Osteocyte (in vitro differentiated cells): ENCODE measurements at places on chromosomes 5 and 9. TPM values are rescaled to one million over a fixed set of nuclear protein-coding genes. Genes with fewer than 3 reads are reported as not detected.

- H3K4me1 ChIP-seq: no peaks in the 10 kb centered on the region
- no peak overlapping the region for H3K27ac ChIP-seq
- no peak for DNase-seq
- H3K36me3 ChIP-seq: no peaks in the 10 kb centered on the region
Observed at GRCh38 chr9:6219981-6220380, 4.4 kb downstream of the IL33 start.

- no peak for DNase-seq
- H3K27ac ChIP-seq: no peak overlapping the region
- no peaks in the 10 kb centered on the region for H3K36me3 ChIP-seq
- H3K4me3 ChIP-seq: no peak overlapping the region
- H3K27me3 ChIP-seq: no peaks in the 10 kb centered on the region
- peaks cover 3% of the 10 kb centered on the region for H3K4me1 ChIP-seq
Observed at GRCh38 chr5:4099386-4099785, 503.8 kb downstream of the IRX1 start.

GRCh38 chr9:78807286-78807685 lies 510.4 kb downstream of the PSAT1 start:
- H3K27me3 ChIP-seq: no peaks in the 10 kb centered on the region
- peaks cover 25% of the 10 kb centered on the region for H3K4me1 ChIP-seq
- no peak for DNase-seq
- H3K36me3 ChIP-seq: no peaks in the 10 kb centered on the region
- no peak overlapping the region for H3K27ac ChIP-seq

GRCh38 chr5:170297589-170298462 lies at the start of gene LCP2:
Gene LCP2 (minus strand): TSS chr5:170297777. CDS start chr5:170297611, 166 bp downstream.
- H3K27ac ChIP-seq: no peak within 1 kb of the TSS
- H3K36me3 ChIP-seq: no peaks in the 10 kb centered on the region
- peaks cover 53% of the 10 kb centered on the region for H3K27me3 ChIP-seq
- DNase-seq: no peak

DNA sequence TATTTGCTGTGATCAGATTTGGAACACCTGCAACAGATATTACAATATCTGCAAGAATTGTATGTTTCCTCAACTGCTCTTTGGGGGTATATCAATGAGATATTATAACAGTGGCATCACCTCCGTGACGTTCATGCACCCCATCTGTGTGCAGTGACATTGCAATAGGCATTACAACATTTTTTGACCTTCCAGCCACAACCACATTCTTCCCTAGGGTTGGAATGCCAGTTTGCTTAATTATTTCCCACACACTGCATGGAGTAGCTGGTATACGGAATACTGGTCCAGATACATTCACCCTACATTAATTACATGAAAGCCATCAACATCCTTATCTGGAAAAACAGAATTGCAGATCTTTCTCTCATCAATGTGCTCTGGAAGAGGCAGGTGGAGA lies 42.3 kb downstream of the FBXO4 start:
- H3K27me3 ChIP-seq: no peaks in the 10 kb centered on the region
- no peaks in the 10 kb centered on the region for H3K36me3 ChIP-seq
- H3K4me3 ChIP-seq: no peak overlapping the region

- peaks cover 33% of the 10 kb centered on the region for H3K4me1 ChIP-seq
- no peak for DNase-seq
- no peak overlapping the region for H3K27ac ChIP-seq
- no peaks in the 10 kb centered on the region for H3K27me3 ChIP-seq
- no peaks in the 10 kb centered on the region for H3K36me3 ChIP-seq
Observed at GRCh38 chr5:149795360-149795759, 65.2 kb downstream of the PPARGC1B start.

GRCh38 chr9:98842510-98842909 lies 35.0 kb downstream of the GALNT12 start:
- H3K27ac ChIP-seq: no peak overlapping the region
- H3K4me1 ChIP-seq: no peaks in the 10 kb centered on the region
- no peak overlapping the region for H3K4me3 ChIP-seq
- H3K36me3 ChIP-seq: no peaks in the 10 kb centered on the region
- no peak for DNase-seq
- peaks cover 67% of the 10 kb centered on the region for H3K27me3 ChIP-seq

- H3K36me3 ChIP-seq: no peaks in the 10 kb centered on the region
- no peaks in the 10 kb centered on the region for H3K27me3 ChIP-seq
- no peak overlapping the region for H3K27ac ChIP-seq
- no peaks in the 10 kb centered on the region for H3K4me1 ChIP-seq
- no peak for DNase-seq
Observed at GRCh38 chr9:24351258-24351657, 194.4 kb downstream of the IZUMO3 start.

DNA sequence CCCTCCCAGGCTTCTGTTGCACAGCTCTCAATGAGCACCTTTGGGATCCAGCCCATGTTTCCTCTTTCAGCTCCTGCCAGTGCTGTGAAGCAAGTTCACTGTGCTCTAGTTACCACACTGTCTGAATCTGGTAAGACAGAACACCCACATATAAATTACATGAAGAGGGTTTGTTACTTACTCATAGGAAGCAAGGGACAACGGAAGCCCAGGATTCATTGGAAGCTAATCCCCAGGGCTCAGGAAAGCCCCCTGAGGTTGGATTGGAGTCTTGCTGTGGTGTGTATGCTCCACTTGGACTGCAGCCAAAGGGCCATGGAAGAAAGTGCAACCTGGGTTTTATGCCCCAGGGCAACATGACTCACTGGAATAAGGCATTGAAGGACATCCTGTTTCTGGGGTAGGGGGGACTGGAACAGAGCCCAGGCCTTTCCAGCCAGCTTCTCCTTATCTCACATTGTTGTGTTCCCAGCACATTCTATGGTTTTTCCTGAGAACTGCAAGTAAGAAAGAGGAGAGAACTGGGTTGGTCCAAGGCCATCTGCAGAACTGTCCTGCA lies 15.6 kb upstream of the CLK4 start:
- no peak for DNase-seq
- H3K36me3 ChIP-seq: no peaks in the 10 kb centered on the region
- H3K4me1 ChIP-seq: peaks cover 16% of the 10 kb centered on the region
- no peak overlapping the region for H3K4me3 ChIP-seq

GRCh38 chr9:97592126-97592525 lies 41.0 kb downstream of the TSTD2 start:
- no peak overlapping the region for H3K27ac ChIP-seq
- H3K36me3 ChIP-seq: no peaks in the 10 kb centered on the region
- H3K4me1 ChIP-seq: no peaks in the 10 kb centered on the region
- H3K27me3 ChIP-seq: peaks cover 38% of the 10 kb centered on the region
- H3K4me3 ChIP-seq: no peak overlapping the region
- DNase-seq: no peak

The CLK4 gene
- total RNA-seq: 28.7 and 30.0 TPM in 2 replicates

The PCDHGA7 gene
- 0.11 TPM in 1 of 2 replicates, not detected in the other for total RNA-seq

The CDX1 gene
- total RNA-seq: 0.71 and 1.0 TPM in 2 replicates

The GALNT12 gene
- total RNA-seq: not detected in 2 replicates

The NR2F1 gene
- total RNA-seq: 189 and 197 TPM in 2 replicates

The DNAJB5 gene
- total RNA-seq: 6.8 TPM in 2 replicates
